ENCODE measurements at places on chromosomes 7 and 10. TPM values are rescaled to one million over a fixed set of nuclear protein-coding genes. Genes with fewer than 3 reads are reported as not detected.

Gene SPDYE1
- not detected for total RNA-seq

DNA sequence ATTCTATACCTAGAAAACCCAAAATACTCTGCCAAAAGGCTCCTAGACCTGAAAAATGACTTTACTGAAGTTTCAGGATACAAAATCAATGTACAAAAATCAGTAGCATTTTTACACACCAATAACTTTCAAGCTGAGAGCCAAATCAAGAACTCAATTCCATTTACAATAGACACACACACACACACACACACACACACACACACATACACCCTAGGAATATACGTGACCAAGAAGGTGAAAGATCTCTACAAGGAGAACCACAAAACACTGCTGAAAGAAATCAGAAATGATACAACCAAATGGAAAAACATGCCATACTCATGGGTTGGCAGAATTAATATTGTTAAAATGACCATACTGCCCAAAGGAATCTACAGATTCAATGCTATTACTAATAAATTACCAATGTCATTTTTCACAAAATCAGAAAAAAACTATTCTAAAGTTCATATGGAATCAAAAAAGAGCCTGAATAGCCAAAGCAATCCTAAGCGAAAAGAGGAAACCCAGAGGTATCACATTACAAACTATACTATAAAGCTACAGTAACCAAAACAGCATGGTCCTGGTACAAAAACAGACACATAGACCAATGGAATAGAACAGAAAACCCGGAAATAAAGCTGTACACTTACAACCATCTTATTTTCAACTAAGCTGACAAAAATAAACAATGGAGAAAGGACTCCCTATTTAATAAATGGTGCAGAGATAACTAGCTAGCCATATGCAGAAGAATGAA lies 122.0 kb downstream of the MICU1 start:
- DNase-seq, result no peak

DNA sequence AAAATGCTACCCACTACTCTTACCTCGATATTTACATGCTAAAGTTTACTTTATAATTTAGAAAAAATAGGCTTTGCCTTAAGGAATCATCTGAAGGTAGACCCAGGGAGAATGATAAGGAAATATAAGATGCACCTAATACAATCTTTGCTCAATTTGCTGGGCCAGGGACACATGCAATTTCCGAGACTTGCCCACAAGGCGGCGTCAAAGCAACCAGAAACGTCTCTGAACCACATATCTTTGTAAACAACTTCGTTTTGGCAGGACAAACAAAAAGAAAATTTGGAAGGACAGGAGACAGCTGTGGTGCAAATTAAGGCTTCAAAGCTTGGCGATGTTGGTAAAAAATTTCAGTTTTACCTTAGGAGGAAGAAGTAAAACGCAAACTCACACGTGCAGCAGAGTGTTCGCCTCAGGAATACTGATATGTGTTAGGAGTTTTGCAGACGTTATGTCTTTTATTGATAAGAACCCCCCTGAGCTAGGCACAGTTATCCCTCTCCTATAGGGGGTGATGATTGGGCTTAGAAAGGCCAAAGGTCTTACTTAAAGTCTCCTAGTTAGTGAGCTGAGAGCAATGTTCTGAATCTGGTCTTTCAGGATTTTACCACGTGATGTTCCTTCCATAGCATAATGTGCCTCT lies 134.3 kb downstream of the PRKCQ start:
- peak; percentile 44 for DNase-seq

DNA sequence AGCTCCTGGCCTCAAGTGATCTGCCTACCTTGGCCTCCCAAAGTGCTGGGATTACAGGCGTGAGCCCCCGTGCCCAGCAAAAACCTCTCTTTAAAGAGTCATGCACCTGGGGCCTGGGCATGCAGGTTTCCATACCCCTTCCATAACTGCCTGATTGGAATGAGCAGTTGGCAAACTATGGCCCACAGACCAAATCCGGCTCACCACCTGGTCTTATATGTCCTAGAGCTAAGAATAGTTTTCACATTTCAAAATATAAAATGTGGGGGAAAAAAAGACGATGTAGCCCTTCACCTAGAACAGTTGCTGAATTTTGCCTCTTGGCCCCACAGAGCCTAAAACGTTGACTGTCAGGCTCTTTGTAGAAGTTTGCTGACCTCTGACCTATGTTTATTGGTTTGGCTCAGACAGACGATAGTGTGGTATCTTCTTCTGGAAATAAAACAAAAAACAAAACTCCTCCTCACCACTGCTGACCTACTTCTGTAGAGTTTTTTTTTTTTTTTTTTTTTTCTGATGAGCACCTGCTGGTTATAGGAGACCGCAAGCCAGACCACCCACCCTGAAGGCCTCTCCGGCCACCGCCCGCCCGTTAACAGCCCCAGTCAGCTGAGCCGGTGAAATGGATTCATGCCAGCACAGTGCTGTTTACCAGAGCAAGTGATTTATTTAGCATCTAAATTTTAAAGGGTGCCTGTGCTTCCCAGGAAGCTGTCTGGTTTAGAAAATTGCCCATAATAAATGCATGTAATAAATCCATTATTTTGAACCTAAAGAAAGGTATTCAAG lies 33.5 kb upstream of the SFRP5 start:
- DNase-seq, result no peak

GRCh38 chr7:13920053-13920697 lies 69.3 kb downstream of the ETV1 start:
- DNase-seq, result peak; percentile 100

All from bronchial epithelial cell (primary cell).